Effector memory CD4-positive, alpha-beta T cell (primary cell): ENCODE measurements at places on chromosomes 11 and 22.
A peak's percentile ranks its signal among the peaks of the same experiment; 100 is the strongest.

DNA sequence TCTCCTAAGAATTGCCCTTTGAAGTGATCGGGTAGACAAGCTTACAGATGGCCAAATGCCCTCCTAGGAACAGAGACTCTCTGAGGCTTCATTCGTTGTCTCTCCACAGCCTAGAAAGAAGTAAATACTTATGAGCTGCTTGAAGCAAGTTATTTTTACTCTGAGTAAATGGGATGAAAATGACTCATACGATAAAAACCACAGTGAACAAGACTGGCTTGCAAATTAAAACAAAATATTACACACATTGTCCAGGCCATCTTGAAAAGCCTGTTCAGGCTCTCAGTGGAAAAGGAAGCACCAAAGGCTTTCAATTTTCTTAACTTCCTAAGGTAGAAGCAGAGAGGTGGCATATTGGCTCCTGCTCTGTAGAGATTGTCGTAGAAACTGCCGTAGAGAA is 294.2 kb downstream of the NELL1 start:
- H3K27ac ChIP-seq: no peak overlapping the region
- no peaks in the 10 kb centered on the region for H3K4me1 ChIP-seq
- no peak for DNase-seq
- H3K4me3 ChIP-seq: no peak overlapping the region
- no peaks in the 10 kb centered on the region for H3K36me3 ChIP-seq

DNA sequence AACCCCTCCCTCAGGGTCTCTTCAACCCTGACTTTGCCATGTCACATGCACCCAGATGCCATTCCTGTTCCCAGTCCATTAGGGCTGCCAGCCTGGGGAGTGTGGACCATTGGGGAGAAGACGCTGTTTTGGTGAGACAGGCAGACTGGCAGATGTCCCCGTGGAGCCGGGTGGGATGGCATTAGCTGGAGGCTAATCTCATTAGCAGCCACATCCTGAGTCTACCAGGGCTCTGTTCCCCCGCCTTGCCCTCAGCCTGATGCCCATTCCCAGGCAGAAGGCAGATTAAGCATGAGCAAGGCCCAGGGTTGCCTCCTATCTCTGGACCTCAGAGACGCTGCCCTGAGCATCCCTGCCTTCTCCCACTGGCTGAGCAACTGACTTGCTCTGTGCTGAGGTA is 46.4 kb upstream of the ALX4 start:
- H3K4me1 ChIP-seq: no peaks in the 10 kb centered on the region
- H3K27me3 ChIP-seq: no peaks in the 10 kb centered on the region
- no peaks in the 10 kb centered on the region for H3K36me3 ChIP-seq
- DNase-seq: no peak

GRCh38 chr11:69526453-69526810 is 45.0 kb downstream of the LINC01488 start:
- no peaks in the 10 kb centered on the region for H3K36me3 ChIP-seq
- no peaks in the 10 kb centered on the region for H3K4me1 ChIP-seq
- no peak for DNase-seq
- no peak overlapping the region for H3K4me3 ChIP-seq
- no peak overlapping the region for H3K27ac ChIP-seq

- H3K4me1 ChIP-seq: no peaks in the 10 kb centered on the region
- no peak overlapping the region for H3K4me3 ChIP-seq
- no peak overlapping the region for H3K27ac ChIP-seq
Observed at GRCh38 chr11:83685730-83686129, 399.6 kb upstream of the CCDC90B start.

GRCh38 chr11:10494636-10495463 is 39.8 kb downstream of the AMPD3 start:
- peaks cover 84% of the 10 kb centered on the region for H3K36me3 ChIP-seq
- no peak overlapping the region for H3K27ac ChIP-seq
- no peak for DNase-seq

DNA sequence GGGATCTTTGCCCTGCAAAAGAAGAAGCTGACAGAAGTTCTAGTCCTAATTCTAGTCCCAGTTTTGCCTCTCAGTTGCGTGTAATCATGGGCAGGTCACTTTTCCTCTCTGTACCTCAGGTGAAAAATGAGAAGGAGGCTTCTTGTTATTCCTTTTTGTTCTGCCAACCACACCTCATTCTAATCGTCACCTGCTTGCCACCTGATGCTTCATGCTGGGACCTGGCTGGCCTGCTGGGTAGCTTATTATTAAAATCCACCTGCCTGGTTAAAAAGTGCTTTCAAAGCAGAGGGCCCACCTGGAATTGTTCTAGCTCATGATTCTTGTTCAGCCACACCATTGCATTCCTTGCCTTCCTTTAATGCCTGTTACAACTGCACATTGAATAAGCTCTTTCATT is 8.4 kb upstream of the ALG8 start:
- no peak overlapping the region for H3K27ac ChIP-seq
- no peaks in the 10 kb centered on the region for H3K4me1 ChIP-seq
- H3K27me3 ChIP-seq: no peaks in the 10 kb centered on the region

GRCh38 chr11:106031202-106031810 is 9.3 kb upstream of the MSANTD4 start:
- no peak overlapping the region for H3K27ac ChIP-seq
- H3K4me1 ChIP-seq: no peaks in the 10 kb centered on the region
- no peaks in the 10 kb centered on the region for H3K27me3 ChIP-seq
- DNase-seq: no peak
- H3K4me3 ChIP-seq: no peak overlapping the region

- no peak overlapping the region for H3K27ac ChIP-seq
- H3K4me1 ChIP-seq: peaks cover 11% of the 10 kb centered on the region
- no peaks in the 10 kb centered on the region for H3K36me3 ChIP-seq
- H3K27me3 ChIP-seq: no peaks in the 10 kb centered on the region
- no peak overlapping the region for H3K4me3 ChIP-seq
- no peak for DNase-seq
Observed at GRCh38 chr11:74751303-74751702, 2.7 kb downstream of the RNF169 start.

GRCh38 chr11:64859542-64860414 is 15.3 kb upstream of the CDC42BPG start:
- H3K27me3 ChIP-seq: no peaks in the 10 kb centered on the region
- H3K4me3 ChIP-seq: peak overlapping the region; percentile 27
- peaks cover 94% of the 10 kb centered on the region for H3K4me1 ChIP-seq
- peak overlapping the region; percentile 74 for H3K27ac ChIP-seq
- peak; percentile 46 for DNase-seq

DNA sequence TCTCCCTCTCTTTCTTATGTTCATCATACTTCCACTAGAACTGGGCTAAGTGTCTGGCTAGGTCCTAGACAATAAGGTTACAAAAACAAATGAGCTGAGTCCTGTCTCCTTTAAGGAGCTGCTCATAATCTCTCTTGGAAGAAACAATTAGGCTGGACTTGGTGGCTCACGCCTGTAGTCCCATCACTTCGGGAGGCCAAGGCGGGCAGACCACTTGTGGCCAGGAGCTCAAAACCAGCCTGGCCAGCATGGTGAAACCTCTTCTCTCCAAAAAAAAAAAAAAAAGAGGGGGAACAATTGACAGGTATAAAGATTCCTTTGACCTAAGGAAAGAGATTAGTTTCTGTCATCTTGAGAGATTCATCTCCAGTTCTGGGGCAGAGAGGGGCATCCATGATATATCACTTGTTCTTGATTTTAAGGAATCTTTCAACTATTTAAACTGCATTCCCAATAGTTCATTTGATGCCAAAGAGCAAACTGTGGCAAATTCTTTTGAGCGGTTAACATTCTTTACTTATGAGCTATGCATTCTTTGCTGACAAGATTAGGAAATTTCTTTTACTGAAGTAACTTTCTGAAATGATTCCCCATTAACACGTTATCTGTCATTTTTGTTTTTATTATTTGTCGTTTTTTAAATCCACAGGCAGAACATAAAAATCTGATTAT is 125.5 kb downstream of the C11orf87 start:
- no peaks in the 10 kb centered on the region for H3K36me3 ChIP-seq
- no peaks in the 10 kb centered on the region for H3K27me3 ChIP-seq
- H3K27ac ChIP-seq: no peak overlapping the region
- no peak for DNase-seq
- no peak overlapping the region for H3K4me3 ChIP-seq

- H3K27ac ChIP-seq: no peak overlapping the region
- H3K4me3 ChIP-seq: no peak overlapping the region
- H3K27me3 ChIP-seq: no peaks in the 10 kb centered on the region
- DNase-seq: no peak
- H3K36me3 ChIP-seq: no peaks in the 10 kb centered on the region
Observed at GRCh38 chr11:116199182-116199581, 573.6 kb downstream of the BUD13 start.

- H3K4me3 ChIP-seq: no peak overlapping the region
- no peak for DNase-seq
- H3K27ac ChIP-seq: no peak overlapping the region
- no peaks in the 10 kb centered on the region for H3K27me3 ChIP-seq
- H3K36me3 ChIP-seq: no peaks in the 10 kb centered on the region
Observed at GRCh38 chr11:22520521-22520920, 105.1 kb downstream of the FANCF start.

- no peak overlapping the region for H3K4me3 ChIP-seq
- H3K27me3 ChIP-seq: no peaks in the 10 kb centered on the region
- peaks cover 34% of the 10 kb centered on the region for H3K4me1 ChIP-seq
- DNase-seq: no peak
- no peak overlapping the region for H3K27ac ChIP-seq
- H3K36me3 ChIP-seq: no peaks in the 10 kb centered on the region
Observed at GRCh38 chr22:30285846-30286200, 3.5 kb downstream of the CASTOR1 start.

GRCh38 chr11:121887976-121888557 is 227.9 kb downstream of the BLID start:
- no peaks in the 10 kb centered on the region for H3K27me3 ChIP-seq
- no peaks in the 10 kb centered on the region for H3K36me3 ChIP-seq
- no peaks in the 10 kb centered on the region for H3K4me1 ChIP-seq
- no peak overlapping the region for H3K4me3 ChIP-seq
- DNase-seq: no peak

DNA sequence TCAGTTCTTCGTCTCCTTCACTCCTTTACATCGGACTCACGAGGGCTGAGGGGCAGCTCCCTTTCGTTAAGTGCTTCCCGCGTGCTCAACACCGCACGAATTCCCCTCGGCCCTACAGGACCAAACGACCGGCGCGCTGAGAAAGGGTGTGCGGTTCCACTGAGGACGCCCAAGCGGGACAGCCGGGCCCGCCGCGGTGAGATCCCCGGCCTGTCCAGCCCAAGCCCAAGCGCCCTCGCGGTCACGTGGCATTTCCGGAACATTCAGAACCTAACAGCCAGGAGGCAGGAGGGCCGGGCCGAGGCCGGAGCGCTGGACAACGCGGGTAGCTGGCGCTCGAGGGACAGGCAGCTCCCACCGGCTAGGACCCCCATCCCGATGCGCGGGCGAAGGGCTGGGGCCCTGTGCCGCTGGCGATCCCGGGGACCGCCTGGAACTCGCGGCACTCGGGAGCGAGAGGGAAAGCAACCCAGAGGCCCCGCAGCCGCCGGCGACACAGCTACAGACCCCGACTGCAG is 737 bp upstream of the STIP1 start:
- peaks cover 5% of the 10 kb centered on the region for H3K4me1 ChIP-seq
- H3K36me3 ChIP-seq: no peaks in the 10 kb centered on the region
- H3K4me3 ChIP-seq: peak overlapping the region; percentile 77
- H3K27me3 ChIP-seq: no peaks in the 10 kb centered on the region
- H3K27ac ChIP-seq: peak overlapping the region; percentile 75
- DNase-seq: no peak

DNA sequence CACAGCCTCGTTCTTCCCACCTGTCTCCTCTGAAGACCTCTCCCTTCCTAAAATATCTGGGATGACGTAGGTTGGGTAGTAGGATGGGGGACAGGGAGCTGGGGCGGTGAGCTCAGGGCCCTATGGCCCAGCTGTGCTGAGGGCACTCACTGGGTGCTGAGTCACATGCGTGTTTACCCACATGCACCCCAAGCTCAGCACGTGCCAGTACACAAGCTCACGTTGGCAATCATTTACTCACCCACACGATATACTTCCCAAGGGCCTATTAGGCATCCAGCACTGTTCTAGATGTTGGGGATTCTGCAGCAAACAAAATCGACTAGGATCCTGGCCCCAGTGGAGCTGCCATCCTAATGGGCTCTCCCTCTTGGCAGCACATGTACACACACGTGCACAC is 28.7 kb downstream of the ARAP1 start:
- H3K4me3 ChIP-seq: no peak overlapping the region
- no peak overlapping the region for H3K27ac ChIP-seq
- H3K4me1 ChIP-seq: peaks cover 34% of the 10 kb centered on the region
- no peak for DNase-seq
- no peaks in the 10 kb centered on the region for H3K27me3 ChIP-seq

GRCh38 chr11:66421492-66422205 is 814 bp downstream of the NPAS4 start:
- H3K27me3 ChIP-seq: peaks cover 7% of the 10 kb centered on the region
- H3K4me1 ChIP-seq: no peaks in the 10 kb centered on the region
- H3K36me3 ChIP-seq: no peaks in the 10 kb centered on the region
- H3K4me3 ChIP-seq: no peak overlapping the region
- DNase-seq: peak; percentile 83

GRCh38 chr22:43743131-43743530 is 69.0 kb downstream of the EFCAB6 start:
- DNase-seq: no peak
- no peak overlapping the region for H3K27ac ChIP-seq
- H3K4me1 ChIP-seq: no peaks in the 10 kb centered on the region
- H3K4me3 ChIP-seq: no peak overlapping the region
- H3K36me3 ChIP-seq: no peaks in the 10 kb centered on the region

DNA sequence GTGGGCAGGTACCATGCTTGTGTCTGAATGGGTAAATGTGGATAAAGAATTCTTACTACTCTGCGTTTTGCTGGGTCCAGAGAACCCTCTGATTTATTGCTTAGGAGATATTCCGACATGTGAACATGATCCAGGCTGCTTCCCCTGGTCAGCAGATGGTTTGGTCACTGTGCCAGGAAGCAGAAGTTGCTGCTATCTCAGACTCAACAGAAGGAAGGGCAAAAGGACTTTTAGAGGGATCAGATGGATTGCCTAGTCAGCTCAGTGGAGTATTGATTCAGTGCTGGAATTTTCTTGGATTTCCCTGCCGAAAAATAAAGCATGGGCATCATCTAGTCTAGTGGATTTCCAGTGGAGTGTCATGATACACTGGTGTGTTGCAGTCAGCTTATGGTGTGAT is 440.1 kb downstream of the NTM start:
- no peaks in the 10 kb centered on the region for H3K4me1 ChIP-seq
- H3K27ac ChIP-seq: no peak overlapping the region
- no peaks in the 10 kb centered on the region for H3K36me3 ChIP-seq
- H3K4me3 ChIP-seq: no peak overlapping the region
- H3K27me3 ChIP-seq: no peaks in the 10 kb centered on the region
- no peak for DNase-seq

DNA sequence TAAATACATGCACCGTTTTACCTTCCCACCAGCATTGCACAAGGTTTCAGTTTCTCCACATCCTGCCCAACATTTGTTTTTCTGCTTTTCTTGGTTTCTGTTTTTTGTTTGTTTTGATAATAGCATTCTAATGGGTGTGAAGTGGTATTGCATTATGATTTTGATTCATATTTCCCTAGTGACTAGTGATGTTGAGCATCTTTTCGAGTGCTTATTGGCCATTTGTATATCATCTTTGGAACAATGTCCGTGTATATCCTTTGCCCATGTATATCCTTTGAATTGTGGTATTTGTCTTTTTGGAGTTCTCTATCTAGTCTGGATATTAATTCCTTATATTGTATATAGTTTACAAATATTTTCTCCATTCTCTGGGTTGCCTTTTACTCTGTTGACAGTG is 2914.8 kb upstream of the OR11H1 start:
- no peak for DNase-seq
- H3K27me3 ChIP-seq: no peaks in the 10 kb centered on the region
- no peaks in the 10 kb centered on the region for H3K4me1 ChIP-seq
- no peak overlapping the region for H3K4me3 ChIP-seq
- no peaks in the 10 kb centered on the region for H3K36me3 ChIP-seq
